ENCODE measurements at places on chromosomes 12 and 14.

DNA sequence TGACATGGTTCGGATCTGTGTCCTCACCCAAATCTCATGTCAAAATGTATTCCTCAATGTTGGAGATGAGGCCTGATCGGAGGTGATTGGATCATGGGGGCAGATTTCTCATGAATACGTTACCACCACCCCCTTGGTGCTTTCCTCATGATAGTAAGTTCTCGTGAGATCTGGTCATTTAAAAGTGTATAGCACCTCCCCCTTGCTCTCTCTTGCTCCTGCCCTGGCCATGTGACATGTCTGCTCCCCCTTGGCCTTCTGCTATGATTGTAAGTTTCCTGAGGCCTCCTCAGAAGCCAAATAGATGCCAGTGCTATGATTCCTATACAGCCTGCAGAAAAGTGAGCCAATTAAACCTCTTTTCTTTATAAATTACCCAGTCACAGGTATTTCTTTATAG is 7.1 kb downstream of the OR6C68 start:
- DNase-seq, result no peak

GRCh38 chr12:130916241-130916911 is 37.3 kb upstream of the ADGRD1 start:
- no peak for DNase-seq

DNA sequence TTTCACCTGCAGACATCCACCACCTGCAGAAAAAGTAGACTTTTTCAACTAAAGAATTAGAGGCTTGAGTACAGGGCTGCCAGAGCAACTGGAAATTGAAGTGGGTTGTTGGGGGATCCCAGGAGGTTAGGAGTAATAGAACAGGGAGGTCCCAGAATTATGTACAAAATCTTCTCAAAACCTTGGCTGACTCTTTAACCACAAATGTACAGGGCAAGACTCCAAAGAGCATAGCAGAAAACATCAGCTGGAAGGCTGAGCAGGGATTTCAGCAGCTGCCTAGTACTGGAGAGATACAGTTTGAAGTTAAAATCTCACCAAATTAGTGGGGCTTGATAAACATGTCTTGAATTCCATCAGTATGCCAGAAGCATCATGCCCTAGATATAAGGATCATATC is 191.6 kb downstream of the CRADD start:
- no peak for DNase-seq

DNA sequence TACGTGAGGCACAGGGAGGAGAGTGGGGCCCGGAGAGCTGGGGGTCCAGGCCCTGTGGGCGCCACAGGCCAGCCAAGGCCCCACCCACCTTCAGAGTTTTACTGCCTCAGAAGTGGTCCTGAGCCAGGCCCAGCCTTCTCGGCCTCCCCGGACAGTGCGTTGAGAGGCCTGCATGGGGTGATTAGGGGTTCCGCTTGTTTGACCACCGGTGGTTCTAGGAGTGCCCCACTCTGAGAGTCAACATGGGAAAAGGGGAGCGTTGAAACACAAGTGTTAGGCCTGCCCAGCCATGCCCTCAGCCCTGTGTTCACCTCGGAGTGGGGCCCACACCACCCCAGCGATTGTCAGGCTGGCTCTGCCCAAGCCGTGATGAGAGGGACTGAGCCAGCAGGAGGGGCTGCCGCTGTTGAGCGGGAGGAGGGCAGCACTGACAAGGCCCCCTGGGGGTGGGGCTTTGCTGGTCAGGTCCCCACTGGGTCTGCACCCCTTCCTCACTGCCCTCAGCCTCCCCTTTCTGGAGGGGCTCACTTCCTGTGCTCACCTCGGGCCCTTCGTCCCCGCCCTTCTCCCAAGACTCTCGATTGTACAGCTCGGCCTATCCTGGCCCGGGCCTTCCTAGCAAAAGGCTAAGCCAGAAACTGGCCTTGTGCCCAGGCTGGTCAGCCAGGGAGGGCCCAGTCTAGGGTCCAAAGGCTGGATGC is 4.8 kb downstream of the CKB start:
- DNase-seq, result no peak

GRCh38 chr14:43260056-43260455 is 1247.0 kb downstream of the FSCB start:
- no peak for DNase-seq

DNA sequence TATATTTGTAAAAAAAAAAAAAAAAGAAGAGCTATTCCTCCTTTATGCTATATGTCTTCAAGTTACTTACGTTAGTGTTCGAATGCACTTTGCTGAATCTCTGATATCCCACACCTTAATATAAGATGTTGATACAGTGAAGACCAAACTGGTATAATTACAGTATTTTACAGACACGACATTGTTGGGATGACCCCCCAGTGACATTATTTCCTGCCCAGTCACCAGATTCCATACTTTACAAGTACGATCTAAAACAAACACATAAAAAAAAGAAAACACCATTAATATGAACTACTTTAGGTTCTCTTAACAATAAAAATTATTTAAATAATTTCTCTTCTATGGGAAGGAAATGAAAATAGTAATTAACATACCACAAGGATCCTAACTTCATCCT is 133.4 kb downstream of the KIF21A start:
- DNase-seq, result no peak

GRCh38 chr12:57940915-57941164 is 527 bp upstream of the ATP23 start:
- no peak for DNase-seq

DNA sequence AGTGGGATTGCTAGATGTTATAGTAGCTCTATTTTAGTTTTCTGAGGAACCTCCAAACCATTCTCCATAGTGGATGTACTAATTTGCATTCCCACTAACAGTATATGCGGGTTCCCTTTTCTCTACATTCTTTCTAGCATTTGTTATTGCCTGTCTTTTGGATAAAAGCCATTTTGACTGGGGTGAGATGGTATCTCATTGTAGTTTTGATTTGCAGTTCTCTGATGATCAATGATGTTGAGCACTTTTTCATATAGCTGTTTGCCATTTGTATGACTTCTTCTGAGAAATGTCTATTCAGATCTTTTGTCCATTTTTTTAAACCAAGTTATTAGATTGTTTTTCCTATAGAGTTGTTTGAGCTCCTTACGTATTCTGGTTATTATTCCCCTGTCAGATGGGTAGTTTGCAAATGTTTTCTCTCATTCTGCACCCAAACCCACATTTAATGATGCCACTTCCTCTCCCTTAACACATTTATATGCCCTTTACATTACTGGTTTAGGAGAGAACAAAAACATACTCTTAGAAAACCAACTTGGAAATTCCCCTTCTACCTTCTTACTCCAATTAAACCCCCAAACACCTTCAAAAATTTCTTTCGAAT is 48.2 kb downstream of the NELL2 start:
- no peak for DNase-seq

- no peak for DNase-seq
These were observed 150.3 kb downstream of the CEP83 start for GRCh38 chr12:94309373-94309772.

- no peak for DNase-seq
These were observed 10.7 kb downstream of the MARS1 start for GRCh38 chr12:57498571-57498970.

- DNase-seq, result no peak
These were observed 315.7 kb downstream of the TMEM132D start for GRCh38 chr12:129588142-129588541.

DNA sequence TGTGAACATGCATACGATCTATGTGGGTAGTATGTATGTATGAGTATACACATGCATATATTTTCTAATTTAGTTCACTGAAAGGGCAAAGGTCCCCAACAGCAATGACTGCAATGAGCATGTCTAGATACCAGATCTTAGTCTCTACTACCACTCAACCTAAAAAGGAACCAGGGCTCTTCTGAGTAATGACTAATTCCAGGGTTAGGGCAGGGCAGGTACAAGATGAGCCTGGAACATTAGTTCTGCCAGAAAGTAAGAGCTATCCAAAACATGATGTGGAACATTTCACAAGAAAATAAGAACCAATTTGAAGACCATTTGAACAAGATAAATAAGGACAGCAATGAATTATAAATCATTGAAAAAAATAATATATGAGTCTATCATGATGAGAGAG is 91.3 kb upstream of the PDZRN4 start:
- DNase-seq, result no peak

- DNase-seq, result no peak
These were observed 28.5 kb downstream of the CPM start for GRCh38 chr12:68904351-68904962.

DNA sequence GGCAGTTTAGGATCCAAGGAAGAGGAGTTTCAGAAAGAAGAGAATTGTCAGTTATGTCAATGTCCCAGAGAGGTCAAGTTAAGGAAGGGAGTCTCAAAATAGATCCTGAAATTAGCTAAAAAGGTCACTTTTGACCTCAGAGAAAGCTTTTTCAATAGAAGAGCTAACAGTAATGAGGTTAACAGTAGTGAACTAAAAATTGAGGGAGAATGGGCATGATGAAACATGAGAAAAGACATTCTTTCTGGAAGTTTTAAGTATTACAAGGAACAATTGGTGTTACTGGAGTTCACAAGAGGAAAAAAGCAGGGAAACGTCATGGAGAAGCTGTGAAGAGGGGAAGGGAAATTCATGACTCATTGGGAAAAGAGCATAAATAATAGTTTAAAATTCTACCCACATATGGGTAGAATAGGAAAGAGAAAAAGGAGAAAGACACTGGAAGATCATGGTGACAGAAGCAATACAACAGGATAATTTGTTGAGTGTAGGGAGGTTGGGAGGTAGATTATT is 381.2 kb upstream of the FAR2 start:
- no peak for DNase-seq

DNA sequence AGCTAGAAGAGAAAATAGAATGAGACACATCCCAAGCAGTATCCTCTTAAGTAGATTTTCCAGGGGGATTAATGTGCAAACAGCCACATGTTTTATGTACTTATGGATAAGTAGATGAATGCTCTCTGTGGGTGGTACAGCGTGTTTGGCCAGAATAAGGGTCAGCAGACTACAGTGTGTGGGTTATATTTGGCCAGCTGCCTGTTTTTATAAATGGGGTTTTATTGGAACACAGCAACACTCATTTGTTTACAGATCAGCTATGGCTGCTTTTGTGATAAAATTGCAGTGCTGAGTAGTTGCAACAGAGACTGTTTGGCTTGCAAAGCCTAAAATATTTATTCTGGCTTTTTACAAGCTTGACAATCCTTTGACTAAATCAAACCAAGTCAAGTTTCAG is 780.2 kb upstream of the SEL1L start:
- no peak for DNase-seq

GRCh38 chr14:68807148-68807600 is 14.3 kb upstream of the ZFP36L1 start:
- no peak for DNase-seq

DNA sequence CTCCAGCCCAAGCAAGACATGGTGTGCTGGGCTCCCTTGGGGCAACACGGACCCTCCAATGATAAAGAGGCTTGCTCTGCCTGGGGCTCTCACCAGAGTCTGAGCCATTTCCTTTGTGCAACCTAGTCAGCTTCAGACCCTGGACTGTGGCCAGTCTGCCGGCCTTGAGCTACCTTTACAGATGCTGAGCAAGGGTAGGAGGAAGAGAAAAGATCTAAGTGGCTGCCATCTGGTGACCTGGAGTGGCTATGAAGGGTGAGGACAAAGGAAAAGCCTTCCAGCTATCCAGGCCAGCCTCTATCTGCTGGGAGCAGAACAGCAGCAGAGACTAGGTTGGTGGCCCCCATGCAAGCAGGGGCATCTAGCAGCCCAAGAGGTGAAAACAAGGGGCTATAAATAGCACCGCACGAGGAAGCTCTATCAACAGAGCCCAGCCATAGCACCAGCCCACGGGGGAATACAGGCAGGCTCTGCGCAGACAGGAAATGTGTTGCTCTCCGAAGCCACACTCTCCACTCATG is 230.1 kb downstream of the FOXN3 start:
- no peak for DNase-seq

GRCh38 chr12:123269395-123269892 is 2.2 kb downstream of the CDK2AP1 start:
- no peak for DNase-seq

DNA sequence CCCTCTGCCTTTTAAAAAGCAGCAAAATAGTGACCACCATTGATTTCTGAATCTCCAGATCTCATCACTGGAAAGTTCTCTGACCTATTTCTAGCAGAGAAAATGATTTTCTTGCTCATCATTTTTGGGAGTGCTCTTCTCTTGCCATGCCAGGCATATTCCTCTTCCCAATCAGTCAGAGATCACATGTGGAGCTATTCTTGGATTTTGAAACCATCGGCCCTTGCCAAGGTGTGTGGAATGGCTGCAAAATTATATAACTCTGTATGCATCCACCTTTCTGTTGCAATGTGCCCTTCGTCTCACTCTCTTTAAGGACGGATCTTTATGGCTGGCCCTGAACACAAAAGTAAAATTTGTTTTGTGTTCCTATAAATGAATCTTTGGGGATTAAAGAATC is 25.5 kb upstream of the LDHB start:
- no peak for DNase-seq

DNA sequence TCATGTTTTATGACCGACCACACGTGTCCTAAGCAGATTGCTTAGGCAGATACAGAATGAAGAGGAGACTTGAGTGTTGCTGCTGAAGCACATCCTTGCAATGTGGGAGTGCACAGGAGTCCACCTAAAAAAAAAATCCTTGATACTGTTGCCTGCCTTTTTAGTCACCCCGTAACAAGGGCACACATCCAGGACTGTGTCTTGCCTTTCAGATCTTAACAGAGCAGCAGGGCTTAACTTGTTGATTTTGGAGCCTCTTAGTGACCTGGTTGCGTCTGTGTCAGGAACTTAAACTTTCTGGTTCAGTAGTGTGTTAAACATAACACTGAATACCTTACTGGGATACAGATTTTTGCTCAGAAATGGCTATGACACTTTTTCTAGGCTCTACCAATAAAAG is 6.5 kb downstream of the EIF2B2 start:
- DNase-seq, result no peak

DNA sequence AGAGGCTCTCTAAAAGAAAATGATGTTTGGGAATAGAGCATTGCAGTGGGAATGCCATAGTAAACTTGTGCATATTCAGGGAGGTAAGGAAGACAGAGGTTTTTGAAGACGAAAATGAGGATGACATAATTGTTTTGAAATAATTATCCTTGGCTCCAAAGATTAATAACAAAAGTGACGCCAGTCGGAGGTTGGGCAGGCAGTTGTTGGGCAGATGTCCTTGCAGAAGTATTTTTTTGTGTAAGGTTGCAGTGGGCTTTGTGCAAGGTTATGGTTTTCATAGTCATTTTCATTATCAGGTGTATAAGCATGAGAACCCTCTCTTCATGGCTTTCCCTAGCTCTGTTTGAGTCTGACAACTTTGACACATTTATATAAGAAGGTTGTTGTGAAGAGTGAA is 35.3 kb downstream of the METAP2 start:
- no peak for DNase-seq

DNA sequence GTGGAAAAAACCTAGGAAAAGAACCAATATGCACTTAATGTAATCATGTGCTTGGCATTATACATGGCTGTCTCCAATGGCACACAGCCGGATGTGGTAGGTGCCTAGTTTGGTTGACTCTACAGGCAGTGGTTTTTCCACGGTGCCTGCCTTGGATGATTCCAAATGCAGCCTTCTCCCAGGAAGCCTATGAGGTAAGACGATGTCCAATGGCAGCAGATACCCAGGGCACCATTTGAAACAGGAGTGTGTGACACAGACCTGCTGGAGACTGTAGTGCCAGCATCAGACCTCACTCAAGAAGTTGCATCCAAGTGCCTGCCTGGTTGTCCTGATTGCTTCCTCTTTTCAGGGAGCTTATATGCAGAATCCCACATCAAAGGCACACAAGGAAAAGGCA is 88.0 kb upstream of the VASH1 start:
- no peak for DNase-seq
